ENCODE measurements at places on chromosomes 7 and 10.

GRCh38 chr10:45373576-45374349, at the start of gene ALOX5:
Gene ALOX5, plus strand, starts transcription at chr10:45374216. Its CDS starts 64 bp downstream, at chr10:45374280.
- DNase-seq, result no peak

GRCh38 chr10:484925-485661, 204.4 kb downstream of the DIP2C start:
- no peak for DNase-seq

DNA sequence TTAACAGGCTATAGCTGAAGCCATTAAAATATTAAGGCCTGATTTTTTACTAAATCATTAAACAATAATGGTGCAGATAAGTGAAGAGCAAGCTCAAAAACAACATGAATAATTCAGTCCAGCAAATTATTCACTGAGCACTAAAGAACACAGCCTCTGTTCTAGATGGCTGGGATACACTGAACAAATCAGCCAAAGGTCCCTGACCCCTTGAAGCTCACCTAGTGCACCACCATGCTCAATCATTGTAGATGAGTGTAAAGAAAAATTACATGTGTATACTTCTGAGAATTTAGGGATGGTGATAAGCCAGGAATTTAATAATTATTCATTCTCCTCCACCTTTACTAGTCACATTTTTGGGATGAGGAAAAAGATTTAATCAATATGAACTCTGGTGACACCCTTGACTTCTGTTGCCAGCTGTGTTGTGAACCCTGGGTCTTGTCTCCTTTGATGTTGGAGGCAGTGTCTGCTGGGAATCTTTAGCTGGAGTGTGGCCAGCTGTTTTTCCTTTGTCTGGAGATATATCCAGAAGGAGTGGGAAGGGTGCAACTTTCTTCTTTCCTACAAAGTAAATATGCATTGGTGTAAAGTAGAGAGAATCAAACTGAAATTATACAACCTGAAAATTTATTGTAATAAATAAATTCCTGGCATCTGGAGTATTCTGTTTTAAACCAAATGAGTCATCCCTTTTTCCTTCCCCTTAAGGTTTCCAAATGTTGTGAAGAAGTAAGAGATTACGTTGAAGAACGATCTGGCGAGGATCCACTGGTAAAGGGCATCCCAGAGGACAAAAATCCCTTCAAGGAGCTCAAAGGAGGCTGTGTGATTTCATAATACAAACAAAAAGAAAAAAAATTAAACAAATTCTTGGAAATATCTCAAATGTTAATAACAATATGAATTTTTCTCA, 4.0 kb downstream of the GNGT1 start:
- no peak for DNase-seq

GRCh38 chr10:87827681-87828080, 9.7 kb upstream of the ATAD1 start:
- no peak for DNase-seq

DNA sequence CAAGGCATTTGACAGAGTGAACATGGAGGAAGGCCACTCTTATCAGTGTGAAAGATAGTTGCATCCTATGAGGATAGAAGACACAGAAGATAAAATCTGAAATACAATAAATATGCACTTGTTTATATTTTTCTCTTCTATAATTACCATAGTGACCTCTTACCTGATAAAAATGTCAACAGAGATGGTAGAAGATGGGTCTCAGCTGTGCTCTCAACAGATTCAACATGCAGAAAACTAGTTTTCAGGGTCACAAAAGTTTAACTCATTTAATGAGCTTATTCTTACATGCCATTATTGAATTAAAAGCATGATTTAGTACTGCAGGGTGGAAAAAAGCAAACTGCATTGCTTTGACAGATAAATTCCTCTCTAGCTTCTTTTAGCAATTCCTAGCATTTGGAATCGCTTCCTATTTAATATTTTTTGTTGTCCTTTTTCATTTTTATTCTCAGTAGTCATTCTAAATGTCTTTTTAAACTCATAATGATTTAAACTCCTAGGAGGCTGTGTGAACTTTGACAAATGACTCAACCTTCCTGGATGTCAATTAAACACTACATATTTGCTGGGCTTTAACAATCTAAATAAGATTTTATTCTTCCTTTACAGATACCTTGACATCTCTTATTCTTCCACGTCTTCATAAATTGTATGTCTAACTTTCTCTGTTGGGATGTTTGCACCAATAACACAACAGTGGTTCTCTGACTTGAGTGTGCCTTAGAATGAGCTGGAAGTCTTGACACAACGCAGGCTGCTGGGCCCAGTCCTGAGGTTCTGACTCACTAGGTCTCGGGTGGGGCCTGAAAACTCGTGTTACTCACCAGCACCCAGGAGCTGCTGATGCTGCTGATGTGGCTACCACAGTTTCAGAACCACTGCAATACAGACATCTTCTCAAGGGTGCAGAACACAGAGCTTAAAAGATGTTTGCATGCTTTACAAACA, 565.5 kb upstream of the IGFBP3 start:
- no peak for DNase-seq

DNA sequence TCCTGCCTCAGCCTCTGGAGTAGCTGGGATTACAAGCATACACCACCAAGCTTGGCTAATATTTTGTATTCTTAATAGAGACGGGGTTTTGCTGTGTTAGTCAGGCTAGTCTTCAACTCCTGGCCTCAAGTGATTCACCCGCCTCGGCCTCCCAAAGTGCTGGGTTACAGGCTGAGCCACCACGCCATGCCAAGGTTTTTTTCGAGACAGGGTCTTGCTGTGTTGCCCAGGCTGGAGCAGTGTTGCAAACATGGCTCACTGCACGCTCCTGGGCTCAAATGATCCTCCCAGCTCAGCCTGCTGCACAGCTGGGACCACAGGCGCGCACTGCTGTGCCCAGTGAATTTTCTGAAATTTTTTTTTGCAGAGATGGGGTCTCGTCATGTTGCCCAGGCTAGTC, 3.3 kb upstream of the SEC31B start:
- DNase-seq, result no peak

- DNase-seq, result no peak
Observed at GRCh38 chr10:18822156-18822555, 162.9 kb downstream of the ARL5B start.

- no peak for DNase-seq
Observed at GRCh38 chr7:117347962-117348672, 25.3 kb upstream of the WNT2 start.

DNA sequence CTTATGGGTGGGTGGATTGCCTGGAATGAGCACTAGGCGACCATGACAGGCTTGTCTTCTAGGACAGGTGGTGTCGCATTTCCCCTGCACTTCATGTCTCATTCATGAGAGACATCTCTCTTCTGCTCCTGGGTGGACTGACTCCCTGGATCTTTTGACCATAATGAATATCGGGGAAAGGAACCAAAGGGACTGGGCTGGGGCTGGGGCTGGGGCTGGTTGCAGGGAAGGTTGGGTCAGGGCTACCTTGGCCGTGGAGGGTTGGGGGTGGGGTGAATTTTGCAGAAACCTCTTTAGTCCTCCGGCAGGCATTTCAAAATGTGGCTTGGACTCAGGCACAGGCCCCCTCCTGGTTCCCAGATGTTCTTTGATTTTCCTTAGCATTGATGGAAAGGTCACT, 319.2 kb downstream of the ZNF716 start:
- DNase-seq, result no peak

GRCh38 chr7:149436358-149436757, 24.5 kb downstream of the ZNF777 start:
- no peak for DNase-seq

DNA sequence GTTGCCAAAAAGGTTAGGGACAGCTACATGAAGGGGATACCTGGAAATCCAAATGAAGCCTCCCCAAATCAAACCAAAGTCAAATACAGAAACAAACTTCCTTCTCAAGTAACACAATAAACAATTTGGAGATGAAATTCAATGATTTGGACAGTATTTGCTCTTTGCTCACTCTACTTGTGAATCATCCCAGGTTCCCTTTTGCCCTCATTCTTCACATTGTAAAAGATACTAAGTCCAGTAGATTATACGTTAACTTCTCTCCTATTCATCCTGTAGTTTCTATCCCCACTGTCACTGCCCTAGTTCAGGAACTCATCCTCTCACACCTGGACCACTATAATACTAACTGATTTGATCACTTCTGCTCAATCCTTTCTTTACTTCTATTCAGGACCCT, 28.3 kb downstream of the FZD1 start:
- no peak for DNase-seq

DNA sequence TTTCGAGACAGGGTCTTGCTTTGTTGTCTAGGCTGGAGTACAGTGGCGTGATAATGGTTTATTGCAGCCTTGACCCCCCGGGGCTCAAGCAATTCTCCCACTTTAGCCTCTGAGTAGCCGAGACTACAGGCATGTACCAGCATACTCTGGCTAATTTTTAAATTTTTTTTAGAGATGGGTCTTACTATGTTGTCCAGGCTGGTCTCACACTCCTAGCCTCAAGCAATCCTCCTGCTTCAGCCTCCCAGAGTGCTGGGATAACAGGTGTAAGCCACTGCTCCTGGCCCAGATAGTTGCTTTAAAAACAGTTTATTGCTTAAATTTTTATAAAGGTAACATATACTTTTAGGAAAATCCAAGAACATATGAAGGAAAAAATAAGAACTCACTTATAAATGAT, 26.3 kb downstream of the NEURL1 start:
- DNase-seq, result no peak

DNA sequence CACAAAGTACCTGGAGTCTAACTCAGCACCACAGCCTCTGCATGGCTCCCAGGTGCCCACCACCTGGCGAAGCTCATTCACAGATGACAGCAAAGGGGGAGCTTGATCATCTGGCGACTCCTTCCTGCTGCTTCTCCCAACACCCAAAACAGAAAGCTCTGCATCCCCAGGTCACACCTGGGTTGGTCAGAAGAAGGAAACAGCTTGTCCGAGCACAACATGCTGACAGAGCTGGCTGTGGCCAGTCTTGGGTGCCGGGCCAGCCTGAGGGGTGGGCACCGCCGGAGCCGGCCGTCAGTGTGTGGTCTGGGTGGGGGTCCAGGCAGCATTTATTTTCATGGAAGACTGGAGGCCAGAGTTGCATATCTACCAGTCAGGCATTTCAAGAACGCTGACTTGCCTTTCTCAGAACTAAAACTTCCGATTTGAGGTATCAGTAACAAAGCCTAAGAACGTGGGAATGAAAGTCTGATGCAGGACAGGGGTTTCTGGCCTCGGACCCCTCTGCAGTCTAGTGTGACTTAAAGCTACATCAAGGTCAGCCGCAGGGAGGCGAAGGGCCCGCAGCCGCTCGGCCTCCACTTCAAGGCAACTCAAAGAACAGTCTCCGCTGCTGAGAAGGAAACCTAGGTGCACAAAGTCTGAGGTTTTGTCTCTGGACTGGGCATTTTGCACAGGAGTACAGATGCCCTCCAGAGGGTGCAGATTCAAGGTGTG, 109.6 kb downstream of the CYTH3 start:
- DNase-seq, result no peak

Data from natural killer cell treated with Interleukin-12 subunit alpha and Interleukin-12 subunit beta and Interleukin-15 and Interleukin-18, amount 100 ng/mL, for 72 hours (primary cell).